ENCODE measurements at places on chromosomes 3 and 15.

- DNase-seq = no peak
Observed at GRCh38 chr3:156535162-156535627, 19.7 kb downstream of the SSR3 start.

DNA sequence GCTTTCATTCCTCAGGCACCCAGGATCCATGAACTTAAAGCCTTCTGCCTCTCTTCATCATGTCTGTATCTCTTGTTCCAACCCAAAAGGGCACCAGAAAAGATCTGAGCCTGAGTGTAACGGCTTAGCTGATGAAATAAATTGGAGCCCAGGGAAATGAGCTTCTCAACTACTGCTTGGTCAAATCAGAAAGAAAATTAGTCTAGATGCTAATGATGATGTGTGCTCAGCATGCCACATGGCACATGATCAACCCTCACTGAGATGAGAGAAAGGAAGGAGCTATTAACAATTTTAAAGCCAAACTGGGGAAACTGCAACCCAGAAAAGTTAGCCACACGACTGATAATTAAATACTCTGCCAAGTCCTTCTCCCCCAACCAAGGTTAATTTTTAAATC, 325.7 kb downstream of the CNTN3 start:
- no peak for DNase-seq

DNA sequence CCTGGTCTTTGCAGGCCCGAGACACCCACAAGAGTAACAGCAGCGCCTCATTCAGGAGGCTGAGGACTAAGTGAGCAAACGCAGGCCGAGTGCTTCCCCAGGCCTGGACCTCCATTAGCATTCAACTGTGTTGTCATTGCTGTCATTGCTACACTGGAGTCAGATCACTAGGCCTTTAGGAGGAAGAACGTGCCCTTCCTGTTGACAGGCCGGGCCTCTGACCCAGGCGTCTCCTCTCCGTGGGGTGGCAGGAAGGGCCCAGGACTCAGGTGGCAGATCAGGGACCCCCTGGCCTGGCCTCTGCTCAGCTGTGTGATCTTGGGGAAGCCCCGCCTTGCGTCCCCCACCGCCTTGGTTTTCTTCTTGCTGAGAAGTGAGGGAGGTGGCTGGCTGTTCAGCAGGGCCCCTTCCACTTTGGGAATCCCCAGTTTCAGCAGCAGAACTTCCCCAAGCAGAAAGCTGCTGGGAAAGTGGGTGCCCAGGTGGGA, 19.1 kb downstream of the ZDHHC19 start:
- peak; percentile 45 for DNase-seq

DNA sequence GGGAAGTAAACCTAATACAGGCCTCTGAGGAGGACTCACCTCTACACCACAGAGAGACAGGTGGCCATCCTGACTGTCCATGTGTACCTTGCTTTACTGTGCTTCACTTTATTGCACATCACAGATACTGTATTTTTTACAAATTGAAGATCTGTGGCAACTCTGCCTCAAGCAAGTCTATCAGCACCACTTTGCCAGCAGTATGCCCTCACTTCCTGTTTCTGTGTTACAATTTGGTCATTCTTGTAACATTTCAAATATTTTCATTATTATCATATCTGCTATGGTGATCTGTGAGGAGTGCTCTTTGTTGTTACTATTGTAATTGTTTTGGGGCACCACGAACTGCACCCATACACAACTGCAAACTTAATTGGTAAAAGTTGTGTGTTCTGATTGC, 78.0 kb downstream of the BBX start:
- no peak for DNase-seq

DNA sequence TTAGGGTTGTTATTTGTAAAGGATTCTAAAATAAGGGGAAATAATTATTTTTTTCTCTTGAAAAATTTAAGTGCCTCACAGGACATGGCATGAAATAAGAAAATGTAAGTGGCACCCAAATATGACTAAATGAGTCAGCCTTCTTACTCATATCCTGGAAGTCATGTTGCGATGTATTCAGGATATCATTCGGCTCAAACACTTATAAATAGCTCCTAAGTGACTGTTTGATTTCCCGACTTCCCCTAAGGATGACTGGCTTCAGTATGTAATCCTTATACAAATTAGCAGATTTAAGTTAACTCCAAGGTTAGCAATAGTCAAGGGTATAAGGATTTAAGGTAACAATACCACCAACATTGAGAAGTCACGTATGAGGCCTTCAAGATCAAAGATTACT, 57.3 kb upstream of the OSTN start:
- DNase-seq = no peak

DNA sequence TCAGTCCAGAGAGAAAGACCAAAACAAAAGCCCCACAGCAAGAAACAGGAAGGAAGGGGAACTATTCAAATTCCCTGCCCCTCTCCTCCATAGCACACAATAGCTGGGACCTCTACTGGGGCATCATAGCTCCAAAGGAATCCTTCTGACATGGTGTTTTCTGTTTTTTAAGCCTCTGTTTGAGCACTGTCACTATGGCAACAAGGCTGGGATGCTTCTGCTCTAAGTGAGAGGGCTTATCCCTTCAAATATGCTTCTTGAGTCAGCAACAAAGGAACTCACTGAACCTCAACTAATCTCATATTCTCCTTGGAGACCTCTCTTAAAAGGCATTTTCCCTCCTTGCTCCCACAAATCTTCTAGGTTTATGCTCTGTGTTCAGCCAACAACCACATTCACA, 40.5 kb downstream of the MYLK start:
- DNase-seq = no peak

DNA sequence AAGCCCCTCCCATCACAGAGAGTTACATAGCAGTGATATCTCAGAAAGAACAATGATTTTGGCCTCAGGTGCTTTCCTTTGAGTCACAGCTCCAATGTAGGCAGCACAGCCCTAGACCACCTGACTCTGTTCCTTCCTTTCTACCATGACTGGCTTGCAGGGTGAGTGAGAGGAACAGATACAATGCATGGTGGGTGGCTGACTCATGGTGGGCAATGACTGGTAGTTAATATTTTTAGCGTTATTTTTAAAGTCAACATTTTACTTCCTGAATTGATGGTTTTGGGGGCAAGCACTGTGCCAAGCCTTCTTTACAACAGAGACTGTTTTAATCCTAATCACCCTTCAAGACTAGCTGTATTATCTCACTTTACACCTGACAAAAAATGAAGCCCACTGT, 32.8 kb upstream of the ST3GAL6 start:
- no peak for DNase-seq
